ENCODE measurements at places on chromosomes 6 and 20.
A peak's percentile ranks its signal among the peaks of the same experiment; 100 is the strongest.

DNA sequence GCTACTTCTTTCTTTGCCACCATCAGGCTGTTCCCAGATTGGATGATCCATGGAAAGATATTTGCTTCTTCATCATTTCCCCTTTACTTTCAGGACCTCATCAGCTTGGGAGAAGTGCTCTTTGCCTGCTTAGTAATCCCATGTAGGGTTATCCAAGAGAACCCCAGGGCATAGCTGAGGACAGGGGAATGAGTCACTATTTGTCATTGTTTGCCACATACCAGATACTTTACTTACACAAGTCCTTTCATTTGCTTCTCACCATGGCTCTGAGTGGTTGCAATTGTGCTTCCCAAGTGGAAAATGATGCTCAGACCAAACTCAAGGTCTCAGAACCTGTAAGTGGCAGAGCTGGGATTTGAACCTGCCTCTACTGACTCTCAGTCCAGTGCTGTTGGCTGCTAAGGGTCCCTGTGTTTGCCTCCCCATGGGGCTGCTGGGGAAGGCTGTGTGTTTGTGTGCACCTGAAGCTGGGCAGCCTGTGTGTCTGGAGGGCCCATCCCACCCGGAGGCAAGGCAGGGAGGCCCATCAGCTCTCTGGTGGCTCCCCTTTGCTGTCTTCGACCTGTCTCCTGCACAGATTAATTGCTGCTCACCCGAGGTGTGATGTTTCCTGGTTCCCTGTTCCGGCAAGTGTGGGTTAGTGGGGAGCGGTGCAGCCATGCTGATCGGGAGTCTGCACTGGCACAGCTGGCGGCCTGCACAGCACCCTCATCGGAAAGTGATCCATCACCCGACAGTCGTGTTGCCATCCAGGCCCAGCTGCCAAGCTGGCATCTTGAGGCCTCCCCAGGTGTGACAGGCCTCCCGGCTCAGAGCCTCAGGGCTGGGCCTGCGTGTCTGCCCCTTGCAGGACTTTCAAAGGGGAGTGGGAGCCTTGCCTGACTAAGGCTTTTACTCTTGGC is 228.8 kb downstream of the DHX35 start:
- H3K4me3 ChIP-seq: no peak overlapping the region
- peaks cover 53% of the 10 kb centered on the region for H3K27me3 ChIP-seq
- H3K4me1 ChIP-seq: no peaks in the 10 kb centered on the region
- no peak for DNase-seq

DNA sequence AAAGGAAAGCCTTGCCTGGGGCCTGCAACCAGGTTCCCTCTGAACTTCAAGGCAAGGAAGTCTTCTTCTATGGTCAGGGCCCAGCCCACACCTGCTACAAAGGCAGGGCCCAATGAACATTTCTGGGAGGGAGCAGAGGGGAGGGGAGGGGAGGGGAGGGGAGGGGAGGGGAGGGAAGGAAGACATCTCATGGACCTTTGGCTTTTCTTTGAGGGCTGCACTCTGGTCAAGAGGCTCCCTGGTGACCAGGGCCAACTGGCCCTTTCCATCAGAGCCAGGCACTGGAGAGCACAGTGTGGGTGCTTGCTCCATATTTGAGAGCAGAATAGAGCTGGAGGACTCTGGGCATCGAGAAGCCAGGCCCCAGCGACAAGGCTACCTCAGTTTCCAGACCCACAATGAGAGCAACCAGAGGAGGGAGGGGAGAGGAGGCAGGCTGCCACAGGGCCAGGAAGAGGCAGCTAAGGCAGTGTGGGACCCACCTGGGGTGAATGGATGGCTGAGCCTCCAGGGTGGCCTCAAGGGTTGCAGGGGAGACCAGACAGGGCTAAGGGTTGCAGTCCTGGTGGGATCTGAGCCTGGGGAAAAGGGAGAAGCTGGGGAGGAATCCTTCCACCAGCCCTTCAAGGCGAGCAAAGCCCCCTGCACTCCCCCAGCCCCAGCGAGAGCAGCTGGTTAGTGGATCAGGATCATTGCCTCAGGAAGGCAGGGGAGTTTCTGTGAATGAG is 84.8 kb downstream of the MRPL14 start:
- H3K4me3 ChIP-seq: no peak overlapping the region
- H3K27ac ChIP-seq: no peak overlapping the region
- H3K4me1 ChIP-seq: peaks cover 51% of the 10 kb centered on the region

DNA sequence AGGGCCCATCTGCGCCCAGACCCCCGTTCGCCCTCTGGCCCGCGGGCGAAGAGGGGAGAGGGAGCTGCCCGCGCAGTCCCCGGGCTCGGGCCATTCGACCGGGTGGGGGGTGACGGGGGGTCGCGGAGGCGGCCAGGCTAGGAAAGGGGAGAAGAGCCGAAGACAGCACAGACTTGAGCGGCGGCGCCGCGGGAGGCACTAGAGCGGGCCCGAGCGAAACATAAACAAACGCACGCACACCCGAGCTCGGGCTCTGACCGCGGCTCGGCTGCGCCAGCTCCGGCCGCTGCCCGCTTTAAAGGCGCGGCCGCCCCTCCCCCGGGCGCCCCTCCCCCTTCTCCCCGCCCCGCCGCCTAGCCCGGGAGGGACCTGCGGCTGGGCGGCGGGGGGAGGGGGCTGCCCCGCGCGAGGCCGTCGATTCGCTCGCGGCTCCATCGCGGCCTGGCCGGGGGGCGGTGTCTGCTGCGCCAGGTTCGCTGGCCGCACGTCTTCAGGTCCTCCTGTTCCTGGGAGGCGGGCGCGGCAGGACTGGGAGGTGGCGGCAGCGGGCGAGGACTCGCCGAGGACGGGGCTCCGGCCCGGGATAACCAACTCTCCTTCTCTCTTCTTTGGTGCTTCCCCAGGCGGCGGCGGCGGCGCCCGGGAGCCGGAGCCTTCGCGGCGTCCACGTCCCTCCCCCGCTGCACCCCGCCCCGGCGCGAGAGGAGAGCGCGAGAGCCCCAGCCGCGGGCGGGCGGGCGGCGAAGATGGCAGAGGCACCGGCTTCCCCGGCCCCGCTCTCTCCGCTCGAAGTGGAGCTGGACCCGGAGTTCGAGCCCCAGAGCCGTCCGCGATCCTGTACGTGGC is at the start of gene FOXO3:
TSS of gene FOXO3 (plus strand) at position 455 of the 846 bp plus-strand sequence. CDS start at position 747, 292 bp downstream.
- H3K36me3 ChIP-seq: no peaks in the 10 kb centered on the region
- DNase-seq: peak; percentile 90
- peak within 1 kb of the TSS; percentile 95 for H3K4me3 ChIP-seq
- H3K27ac ChIP-seq: peak within 1 kb of the TSS; percentile 97
- peaks cover 7% of the 10 kb centered on the region for H3K27me3 ChIP-seq

- peaks cover 10% of the 10 kb centered on the region for H3K27me3 ChIP-seq
- H3K4me3 ChIP-seq: no peak overlapping the region
- H3K36me3 ChIP-seq: no peaks in the 10 kb centered on the region
- DNase-seq: no peak
- no peak overlapping the region for H3K27ac ChIP-seq
Observed at GRCh38 chr6:152572338-152573088, 64.6 kb downstream of the SYNE1 start.

- H3K4me1 ChIP-seq: peaks cover 4% of the 10 kb centered on the region
- H3K36me3 ChIP-seq: no peaks in the 10 kb centered on the region
- no peak overlapping the region for H3K4me3 ChIP-seq
- peaks cover 11% of the 10 kb centered on the region for H3K27me3 ChIP-seq
- H3K27ac ChIP-seq: no peak overlapping the region
- no peak for DNase-seq
Observed at GRCh38 chr20:57630061-57630460, 9.8 kb upstream of the ZBP1 start.

- peaks cover 17% of the 10 kb centered on the region for H3K36me3 ChIP-seq
- no peak overlapping the region for H3K4me3 ChIP-seq
- peaks cover 8% of the 10 kb centered on the region for H3K27me3 ChIP-seq
Observed at GRCh38 chr6:45447716-45448115, 70.0 kb upstream of the SUPT3H start.

GRCh38 chr6:5751525-5752390 is 255.0 kb downstream of the NRN1 start:
- H3K27ac ChIP-seq: peak overlapping the region; percentile 84
- peaks cover 34% of the 10 kb centered on the region for H3K4me1 ChIP-seq
- H3K27me3 ChIP-seq: peaks cover 3% of the 10 kb centered on the region
- peaks cover 40% of the 10 kb centered on the region for H3K36me3 ChIP-seq

DNA sequence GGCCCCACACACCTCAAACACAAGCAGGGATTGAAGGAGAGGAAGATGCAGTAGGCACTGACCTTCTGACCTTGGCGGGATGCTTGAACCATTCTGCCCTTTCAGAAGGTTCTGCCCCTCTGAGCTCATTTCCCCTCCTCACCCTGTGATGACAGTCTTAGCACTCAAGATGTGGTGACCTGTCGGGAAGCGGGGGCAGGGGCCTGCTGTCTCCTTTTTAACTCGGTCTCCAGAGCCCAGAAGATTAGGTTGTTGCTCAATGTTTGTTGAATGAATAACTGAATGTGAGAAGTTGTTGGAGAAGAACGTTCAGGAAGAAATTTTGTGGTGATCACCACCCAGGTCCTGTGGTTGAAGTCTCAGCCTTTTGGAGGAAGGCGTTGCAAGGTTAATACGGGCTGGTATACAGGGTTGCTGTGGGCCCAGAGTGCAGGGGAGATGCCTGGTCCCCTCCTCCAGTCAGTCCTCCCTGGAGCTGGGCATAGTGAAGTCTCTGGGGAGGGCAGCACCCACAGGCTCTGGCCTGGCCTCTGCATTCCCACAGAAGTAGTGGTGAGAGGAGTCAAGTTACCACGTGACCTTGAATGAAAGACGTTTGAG is 49.7 kb upstream of the FUCA2 start:
- H3K4me3 ChIP-seq: no peak overlapping the region
- peaks cover 11% of the 10 kb centered on the region for H3K36me3 ChIP-seq
- peak overlapping the region; percentile 96 for H3K27ac ChIP-seq
- H3K4me1 ChIP-seq: peaks cover 54% of the 10 kb centered on the region

DNA sequence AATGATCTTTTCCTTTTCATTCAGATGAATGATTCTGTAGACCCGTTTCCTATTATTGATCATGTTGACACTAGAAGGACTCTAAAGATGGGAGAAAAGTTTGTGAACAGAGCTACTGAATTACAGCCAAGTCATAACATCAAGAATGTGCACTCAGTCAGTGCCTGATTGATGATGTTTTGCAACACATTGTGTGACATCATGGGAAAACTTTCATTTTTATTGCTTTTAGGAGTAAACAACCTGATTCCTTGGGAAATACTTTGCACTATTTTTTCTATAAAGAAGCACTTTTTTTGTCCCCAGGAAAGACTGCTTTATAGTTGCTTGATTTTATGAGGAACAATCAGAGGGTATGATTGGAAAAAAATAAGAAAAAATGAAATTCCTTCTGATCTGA is 383.8 kb upstream of the JAG1 start:
- peaks cover 9% of the 10 kb centered on the region for H3K36me3 ChIP-seq
- H3K27me3 ChIP-seq: no peaks in the 10 kb centered on the region
- no peak for DNase-seq
- peaks cover 77% of the 10 kb centered on the region for H3K4me1 ChIP-seq
- no peak overlapping the region for H3K4me3 ChIP-seq

- no peak overlapping the region for H3K4me3 ChIP-seq
- no peaks in the 10 kb centered on the region for H3K36me3 ChIP-seq
- peaks cover 53% of the 10 kb centered on the region for H3K4me1 ChIP-seq
- DNase-seq: no peak
Observed at GRCh38 chr6:3176562-3177355, 19.4 kb upstream of the TUBB2A start.

DNA sequence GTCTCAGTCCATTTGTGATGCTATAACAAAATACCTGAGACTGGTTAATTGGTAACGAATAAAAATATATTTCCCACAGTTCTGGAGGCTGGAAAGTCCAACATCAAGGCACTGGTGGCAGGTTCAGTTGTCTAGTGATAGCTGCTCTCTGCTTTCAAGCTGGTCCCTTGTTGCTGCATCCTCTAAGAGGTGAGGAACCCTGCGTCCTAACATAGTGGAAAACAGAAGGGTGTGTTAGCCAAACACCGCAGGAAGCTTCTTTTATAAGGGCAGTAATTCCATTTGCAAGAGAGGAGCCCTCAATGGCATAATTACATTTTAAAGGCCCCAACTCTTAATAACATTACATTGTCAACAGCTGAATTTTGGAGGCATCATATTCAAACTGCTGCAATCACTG is 372.7 kb downstream of the ADGRB3 start:
- H3K36me3 ChIP-seq: no peaks in the 10 kb centered on the region
- no peak for DNase-seq
- H3K4me3 ChIP-seq: no peak overlapping the region
- H3K4me1 ChIP-seq: no peaks in the 10 kb centered on the region
- H3K27ac ChIP-seq: no peak overlapping the region
- H3K27me3 ChIP-seq: no peaks in the 10 kb centered on the region

DNA sequence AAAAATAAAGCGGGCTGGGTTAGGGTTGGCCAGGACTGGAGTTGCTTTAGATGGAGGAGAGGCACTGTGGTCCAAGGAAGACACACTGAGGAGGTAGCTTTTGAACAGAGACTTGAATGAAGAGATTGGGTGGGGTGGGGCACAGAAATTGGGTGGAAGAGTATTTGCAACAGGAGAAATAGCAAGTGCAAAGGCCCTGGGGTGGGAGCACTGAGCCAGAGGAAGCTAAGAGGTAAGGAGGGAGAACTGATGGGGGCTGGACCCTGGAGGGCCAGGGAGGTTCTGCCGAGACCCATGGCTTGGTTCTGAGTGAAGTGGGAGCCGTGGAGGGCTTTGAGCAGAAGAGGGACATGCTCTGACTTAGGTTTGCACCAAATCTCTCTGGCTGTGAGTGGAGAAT is 45.4 kb downstream of the KCNB1 start:
- DNase-seq: no peak
- no peaks in the 10 kb centered on the region for H3K36me3 ChIP-seq
- no peak overlapping the region for H3K4me3 ChIP-seq
- peaks cover 32% of the 10 kb centered on the region for H3K27me3 ChIP-seq

DNA sequence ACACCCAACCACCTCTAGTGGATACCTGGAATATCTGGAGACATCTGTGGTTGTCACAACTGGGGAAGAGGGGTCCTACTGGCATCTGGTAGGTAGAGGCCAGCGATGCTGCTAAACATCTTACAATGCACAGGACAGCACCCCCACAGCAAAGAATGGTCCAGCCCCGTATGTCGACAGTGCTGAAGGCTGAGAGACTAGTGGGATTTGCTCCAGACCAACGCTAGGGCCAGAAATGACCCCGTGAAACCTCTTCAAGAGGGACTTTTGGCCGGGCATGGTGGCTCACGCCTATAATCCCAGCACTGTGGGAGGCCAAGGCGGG is 7.2 kb downstream of the PREX1 start:
- no peak for DNase-seq
- H3K27ac ChIP-seq: no peak overlapping the region
- no peaks in the 10 kb centered on the region for H3K27me3 ChIP-seq
- H3K4me1 ChIP-seq: peaks cover 60% of the 10 kb centered on the region

GRCh38 chr6:68313911-68314310 is 321.2 kb upstream of the ADGRB3 start:
- DNase-seq: no peak
- H3K27me3 ChIP-seq: no peaks in the 10 kb centered on the region
- H3K4me1 ChIP-seq: no peaks in the 10 kb centered on the region
- no peaks in the 10 kb centered on the region for H3K36me3 ChIP-seq
- H3K27ac ChIP-seq: no peak overlapping the region
- no peak overlapping the region for H3K4me3 ChIP-seq

GRCh38 chr6:33008944-33009861 is at the start of gene HLA-DOA:
TSS of gene HLA-DOA (minus strand) at chr6:33009591.
- peaks cover 19% of the 10 kb centered on the region for H3K4me1 ChIP-seq
- H3K4me3 ChIP-seq: peak within 1 kb of the TSS; percentile 83
- peak; percentile 56 for DNase-seq
- H3K27me3 ChIP-seq: peaks cover 40% of the 10 kb centered on the region
- H3K36me3 ChIP-seq: no peaks in the 10 kb centered on the region
- H3K27ac ChIP-seq: peak within 1 kb of the TSS; percentile 12

GRCh38 chr6:68597642-68598041 is 37.4 kb upstream of the ADGRB3 start:
- H3K27me3 ChIP-seq: no peaks in the 10 kb centered on the region
- no peak for DNase-seq
- H3K4me3 ChIP-seq: no peak overlapping the region
- H3K27ac ChIP-seq: no peak overlapping the region
- H3K4me1 ChIP-seq: no peaks in the 10 kb centered on the region
- H3K36me3 ChIP-seq: no peaks in the 10 kb centered on the region

- no peak overlapping the region for H3K4me3 ChIP-seq
- peaks cover 3% of the 10 kb centered on the region for H3K36me3 ChIP-seq
- H3K4me1 ChIP-seq: peaks cover 40% of the 10 kb centered on the region
Observed at GRCh38 chr20:57020364-57020763, 246.1 kb downstream of the BMP7 start.

Data from nephron progenitor cell (in vitro differentiated cells).